ENCODE measurements at places on chromosomes 11 and 22.

DNA sequence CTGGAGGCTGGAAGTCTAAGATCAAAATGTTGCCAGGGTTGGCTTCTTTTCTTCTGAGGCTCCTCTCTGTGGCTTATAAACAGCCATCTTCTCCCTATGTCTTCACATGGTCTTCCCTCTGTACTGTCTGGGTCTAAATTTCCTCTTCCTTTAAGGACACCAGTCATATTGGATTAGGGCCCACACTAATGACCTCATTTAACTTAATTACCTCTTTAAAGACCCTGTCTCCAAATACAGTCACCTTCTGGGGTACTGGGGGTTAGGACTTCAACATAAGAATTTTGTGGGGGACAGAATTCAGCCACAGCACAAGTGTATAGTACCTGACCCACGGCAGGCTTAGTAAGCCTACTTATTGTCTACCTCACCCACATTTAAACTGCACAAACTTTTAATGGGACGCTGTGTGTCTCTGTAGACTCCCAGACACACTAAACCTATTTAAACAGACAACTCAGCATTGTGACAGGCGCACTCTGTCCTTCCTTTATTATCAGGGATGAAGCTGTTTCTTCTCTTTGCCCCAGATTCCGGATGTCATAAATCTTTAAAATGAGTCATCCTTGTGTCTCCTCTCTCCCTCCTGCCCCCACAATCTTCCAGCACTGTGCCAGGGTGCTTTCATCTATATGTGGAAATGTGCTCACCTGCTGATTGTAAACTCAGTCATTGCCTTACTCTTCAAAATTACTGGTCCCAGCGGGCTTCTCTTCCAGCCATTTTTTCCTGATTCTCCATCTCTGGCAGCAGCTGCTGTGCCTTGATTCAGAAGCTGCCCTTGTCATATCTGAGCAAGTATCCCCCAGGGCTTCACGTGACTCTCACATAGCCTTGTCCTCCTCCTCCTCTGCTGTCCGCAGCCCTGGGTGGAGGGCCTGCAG, 5.4 kb upstream of the MAPK8IP1 start:
- DNase-seq = no peak

DNA sequence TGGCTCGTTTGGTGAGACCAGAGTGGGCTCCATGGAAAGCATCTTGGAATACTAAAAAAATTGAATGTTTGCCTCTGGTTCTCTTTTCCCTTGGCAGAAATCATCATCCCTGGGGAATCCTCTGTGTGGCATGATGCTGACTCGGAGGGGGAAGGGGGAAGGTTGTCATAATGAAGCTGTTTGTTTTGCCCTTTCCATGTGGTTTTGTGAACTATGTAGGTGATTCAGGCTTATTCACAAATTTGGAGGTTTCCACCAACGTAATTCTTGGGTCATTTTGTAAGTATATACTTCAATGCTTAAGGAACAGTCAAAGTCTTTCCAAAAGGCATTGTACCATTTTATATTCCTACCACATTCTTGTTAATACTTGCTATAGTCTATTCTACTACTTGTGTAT, 754.0 kb upstream of the FAT3 start:
- DNase-seq = no peak

DNA sequence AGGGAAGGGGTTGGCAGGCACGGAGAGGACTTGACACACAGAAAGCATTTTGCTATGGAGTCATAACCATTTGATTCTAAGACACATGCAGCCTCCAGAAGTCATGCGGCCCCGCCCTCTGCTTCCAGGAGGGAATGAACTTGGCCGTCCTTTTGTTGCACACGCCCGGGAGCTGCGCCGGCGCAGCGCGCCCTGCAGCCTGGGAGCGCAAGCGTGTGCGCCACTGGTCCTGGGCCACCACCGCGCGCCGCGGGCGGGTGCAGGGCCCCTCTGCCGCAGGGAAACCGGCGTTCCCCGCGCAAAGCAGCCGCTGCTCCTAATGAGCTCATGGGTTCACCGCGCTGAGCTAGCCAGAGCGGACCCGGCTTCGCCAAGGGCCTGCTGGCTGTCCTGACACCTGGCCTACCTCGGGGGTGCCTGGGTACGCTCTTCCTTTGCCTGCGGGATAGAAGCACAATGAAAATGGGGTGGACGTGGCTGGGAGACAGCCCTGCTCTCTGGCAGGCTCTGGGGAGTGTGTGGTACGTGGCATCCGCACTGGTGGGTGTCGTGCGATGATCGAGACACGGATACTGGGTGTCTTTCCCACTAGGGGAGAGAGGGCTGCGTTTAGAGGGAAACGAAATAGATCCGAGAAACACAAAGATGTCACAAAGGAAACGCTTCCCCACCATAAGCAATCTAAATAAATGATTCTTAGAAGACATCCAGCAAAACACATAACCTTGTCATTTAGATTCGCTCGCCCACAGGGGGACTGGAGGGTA, 669 bp downstream of the MICAL3 start:
- no peak for DNase-seq

GRCh38 chr11:20278727-20279126, 84.8 kb upstream of the HTATIP2 start:
- no peak for DNase-seq

GRCh38 chr11:73406619-73407018, 30.4 kb downstream of the RELT start:
- DNase-seq = no peak

DNA sequence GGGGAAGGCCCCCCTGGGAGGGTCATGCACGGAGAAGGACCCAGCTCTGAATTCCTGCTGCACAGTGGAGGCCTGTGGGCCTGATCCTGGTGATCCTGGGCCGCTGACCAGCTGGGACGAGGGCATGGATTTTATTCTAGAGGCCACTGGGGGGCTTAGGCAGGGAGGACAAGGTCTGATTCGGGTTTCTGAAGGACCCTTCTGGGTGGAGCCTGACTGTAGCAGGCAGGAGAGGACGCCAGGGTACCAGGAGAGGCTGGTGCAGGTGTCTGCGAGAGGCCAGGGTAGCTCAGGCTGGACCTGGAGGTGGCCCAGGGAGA, 31.3 kb downstream of the MPPED1 start:
- DNase-seq = no peak

GRCh38 chr22:29627196-29627535, 23.7 kb downstream of the NF2 start:
- DNase-seq = no peak
